ENCODE measurements at places on chromosomes 12 and 14.
A peak's percentile ranks its signal among the peaks of the same experiment; 100 is the strongest.

DNA sequence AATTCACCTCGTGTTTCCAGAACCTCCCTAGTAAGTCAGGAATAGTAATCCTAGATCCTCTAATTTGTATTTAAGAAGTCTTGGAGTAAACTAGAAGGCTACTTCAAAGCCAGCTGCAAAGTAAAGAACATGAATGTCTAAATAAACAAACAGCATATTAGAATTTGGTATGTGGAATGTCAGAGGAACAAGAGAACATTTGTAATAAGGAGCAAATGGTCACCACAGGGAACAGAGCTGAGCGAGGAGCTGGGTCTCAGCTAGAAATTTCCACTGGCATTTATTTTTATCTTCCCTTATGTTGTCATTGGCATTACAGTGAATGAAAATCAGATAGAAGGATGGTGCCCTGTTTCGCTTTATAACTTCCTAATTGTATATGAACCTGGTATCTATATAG is 50.2 kb downstream of the FRMD6 start:
- DNase-seq: no peak

DNA sequence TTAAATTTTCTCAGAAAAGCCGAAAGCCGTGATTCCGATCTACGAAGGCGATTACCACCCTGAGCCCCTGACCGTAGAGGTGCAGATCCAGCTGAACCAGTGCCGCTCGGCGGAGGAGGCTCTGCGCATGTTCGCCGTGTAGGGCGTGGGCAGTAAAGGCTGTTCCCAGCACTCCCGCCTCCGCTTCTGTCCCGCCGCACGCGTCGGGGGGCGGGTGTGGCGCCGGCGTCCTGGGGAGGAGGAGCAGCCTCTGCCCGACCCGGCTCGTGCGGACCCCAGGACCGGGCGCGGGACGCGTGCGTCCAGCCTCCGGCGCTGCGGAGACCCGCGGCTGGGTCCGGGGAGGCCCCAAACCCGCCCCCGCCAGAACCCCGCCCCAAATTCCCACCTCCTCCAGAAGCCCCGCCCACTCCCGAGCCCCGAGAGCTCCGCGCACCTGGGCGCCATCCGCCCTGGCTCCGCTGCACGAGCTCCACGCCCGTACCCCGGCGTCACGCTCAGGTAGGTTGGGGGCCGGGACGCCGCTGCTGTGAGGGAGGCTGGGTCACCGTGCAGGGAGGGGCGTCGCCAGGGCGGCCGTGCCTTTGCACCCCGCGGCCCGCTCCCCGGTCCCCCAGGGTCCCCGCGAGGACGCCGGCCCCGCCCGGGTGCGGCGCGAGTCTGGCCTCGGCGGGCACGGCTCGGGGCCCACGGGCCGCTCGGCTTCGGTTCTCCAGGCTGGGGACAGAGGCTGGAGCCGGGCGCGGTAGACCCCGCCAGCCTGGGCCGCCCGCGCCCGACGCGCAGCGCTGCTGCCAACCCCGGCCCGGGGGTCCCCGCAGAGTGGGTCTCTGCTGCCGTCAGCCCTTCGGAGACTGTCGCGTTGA is at the start of gene B3GNT4:
Gene B3GNT4 (plus strand): TSS at position 409 of the 866 bp plus-strand sequence. CDS start 910 bp downstream, outside the sequence.
- DNase-seq: peak; percentile 63

DNA sequence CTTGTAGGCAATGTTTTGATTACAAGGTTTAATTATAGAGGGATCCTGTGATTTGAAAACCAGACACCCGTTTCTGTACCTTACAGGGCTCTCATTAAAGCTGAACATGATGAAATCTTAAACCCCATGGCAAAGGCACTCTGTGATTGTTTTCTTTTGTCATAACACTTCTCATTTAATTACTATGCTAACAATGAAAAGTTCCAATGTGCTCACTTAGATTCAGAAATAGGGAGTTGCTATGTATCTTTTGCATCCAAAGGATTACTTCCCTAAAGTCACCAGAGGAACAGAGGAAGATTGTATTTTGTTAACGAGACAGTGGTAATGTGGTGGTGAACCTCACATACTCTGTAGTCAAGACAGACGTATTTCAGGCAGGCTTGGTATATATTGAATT is 81.5 kb upstream of the MYF6 start:
- DNase-seq: no peak

- no peak for DNase-seq
Measured at GRCh38 chr14:93120517-93120916, 4.8 kb upstream of the ITPK1 start.

DNA sequence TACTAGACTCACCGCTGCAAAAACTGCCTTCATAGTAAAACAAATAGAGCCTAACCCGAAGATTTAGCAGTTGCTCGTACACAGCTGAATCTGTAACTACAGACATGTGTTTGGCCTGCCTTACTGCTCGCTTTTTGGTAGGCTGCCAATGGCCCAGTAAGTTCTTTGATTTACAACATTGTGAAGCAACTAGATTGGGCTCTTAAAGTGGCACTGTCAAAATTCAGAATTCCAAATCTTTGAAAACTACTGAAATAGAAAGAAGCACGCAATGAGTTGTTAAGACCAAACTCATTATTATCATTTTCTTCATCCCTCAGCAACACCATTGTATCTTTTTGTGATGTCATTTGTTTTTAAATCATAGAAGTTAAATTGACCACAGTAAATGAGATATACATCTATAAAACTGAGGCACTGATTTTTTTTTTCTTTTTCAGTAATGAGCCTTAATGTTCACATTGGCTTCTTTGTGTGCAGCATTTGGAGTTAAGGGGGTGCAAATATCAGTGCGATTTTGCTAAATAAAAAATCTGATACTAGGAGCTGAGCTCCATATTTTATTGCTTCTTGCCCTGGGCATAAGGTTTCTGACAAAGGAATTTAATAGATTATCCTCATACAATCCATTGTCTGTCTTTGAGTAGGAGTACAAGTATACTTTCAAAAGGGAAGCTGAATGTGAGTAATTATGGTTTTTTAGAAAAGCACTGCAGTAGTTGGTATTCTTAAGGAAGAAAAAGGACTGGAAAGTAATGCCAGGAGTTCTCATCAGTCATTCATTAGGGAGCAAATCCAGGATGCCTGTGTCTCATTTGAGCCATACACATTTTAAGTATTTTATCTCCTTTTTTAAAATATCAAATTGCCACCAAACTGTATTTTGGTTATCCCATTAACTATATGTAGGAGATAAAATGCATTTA is 138.5 kb downstream of the KICS2 start:
- peak; percentile 31 for DNase-seq

GRCh38 chr14:81633496-81633895 is 99.8 kb upstream of the SEL1L start:
- no peak for DNase-seq

DNA sequence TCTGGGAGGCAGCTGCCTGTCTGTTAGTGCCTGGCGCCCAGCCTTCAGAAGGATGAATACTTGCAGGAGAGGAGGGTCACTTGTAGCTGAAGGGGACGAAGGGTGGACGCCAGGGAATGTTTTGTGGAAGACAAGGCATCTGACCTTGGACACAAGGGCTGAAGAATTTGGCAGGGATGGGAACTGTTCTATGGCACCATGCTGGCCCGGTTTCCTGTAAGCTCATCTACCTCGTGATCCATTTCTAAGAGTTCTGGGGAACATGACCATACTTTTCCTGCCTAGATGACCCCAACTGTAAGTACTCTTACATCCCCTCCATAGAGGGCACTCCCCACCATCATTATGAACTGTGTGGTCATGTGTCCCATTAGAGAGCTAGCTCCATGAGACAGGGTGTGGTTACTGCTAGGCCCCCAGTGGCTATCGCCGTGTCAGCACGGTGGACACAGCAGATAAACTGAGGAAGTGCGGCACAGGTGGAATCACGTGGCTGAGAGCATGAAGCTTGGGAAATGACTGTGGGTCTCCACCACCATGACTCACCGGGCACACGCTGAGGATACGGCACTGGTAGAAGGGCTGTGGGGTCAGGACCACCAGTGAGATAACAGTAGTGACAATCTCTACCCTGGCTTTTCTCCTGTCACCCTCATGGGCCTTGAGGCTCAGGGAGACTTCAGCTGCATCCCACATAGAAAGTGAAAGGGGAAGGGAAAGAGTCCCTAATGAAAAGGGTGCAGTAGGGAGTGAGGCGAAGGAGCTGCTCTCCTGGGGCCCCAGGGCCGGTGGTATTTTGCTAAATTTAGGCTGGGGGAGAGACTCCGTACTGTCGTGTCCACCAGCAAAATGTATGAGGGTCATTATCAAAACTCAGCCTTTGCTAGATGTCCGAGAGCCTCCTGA is 252.6 kb downstream of the FOXN3 start:
- DNase-seq: no peak

DNA sequence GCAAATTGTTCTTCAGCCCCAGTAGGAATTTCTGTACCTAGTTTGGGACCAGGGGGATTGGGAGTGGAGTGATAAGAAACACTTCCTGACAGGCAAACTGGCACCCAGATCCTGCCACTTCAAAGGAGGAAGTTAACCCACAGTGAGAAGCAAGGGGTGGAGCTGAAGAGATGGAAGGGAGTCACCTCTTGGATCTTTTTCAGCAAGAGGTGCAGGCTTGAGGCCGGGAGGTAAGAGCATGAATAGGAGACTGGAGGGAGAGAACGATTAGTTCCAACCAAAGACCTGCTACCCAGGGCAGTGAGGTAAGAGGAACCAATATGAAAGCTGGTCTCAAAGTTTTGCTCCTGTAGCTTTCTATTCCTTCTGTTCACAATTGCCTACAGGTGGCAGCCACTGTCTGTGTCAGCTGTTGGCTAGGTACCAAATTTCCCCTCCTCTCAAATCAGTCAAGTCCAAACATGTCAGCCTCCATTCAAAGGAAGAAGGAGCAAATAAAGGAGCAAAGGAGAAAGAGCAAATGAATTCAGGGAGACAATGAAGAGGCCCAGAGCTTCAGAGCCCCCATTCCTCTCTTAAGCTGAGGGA is 14.9 kb upstream of the TAC3 start:
- no peak for DNase-seq

GRCh38 chr12:57181561-57182155 is 34.2 kb upstream of the LRP1-AS start:
- DNase-seq: no peak

DNA sequence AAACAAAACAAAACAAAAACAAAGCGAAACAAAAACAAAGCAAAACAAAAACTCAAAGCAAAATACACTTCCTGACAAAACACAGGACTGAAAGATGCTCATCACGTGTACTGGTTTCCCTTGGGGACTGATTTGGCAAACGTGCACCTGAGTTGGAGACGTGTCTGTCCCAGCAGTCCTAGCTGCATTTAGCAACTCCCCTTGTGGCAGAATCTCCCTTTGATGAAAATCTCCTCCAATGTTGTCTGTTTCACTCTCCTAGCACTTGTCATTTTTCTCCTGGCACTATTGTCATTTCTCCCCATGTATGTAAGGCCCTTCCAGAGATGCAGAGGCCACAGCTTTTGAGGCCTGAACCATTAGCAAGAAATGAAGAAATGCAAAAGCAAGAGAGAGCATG is 6.8 kb upstream of the SLC24A4 start:
- DNase-seq: no peak

- no peak for DNase-seq
Measured at GRCh38 chr12:121520119-121520518, 60.7 kb downstream of the KDM2B start.

- DNase-seq: no peak
Measured at GRCh38 chr12:1509413-1510052, 84.8 kb downstream of the FBXL14 start.

DNA sequence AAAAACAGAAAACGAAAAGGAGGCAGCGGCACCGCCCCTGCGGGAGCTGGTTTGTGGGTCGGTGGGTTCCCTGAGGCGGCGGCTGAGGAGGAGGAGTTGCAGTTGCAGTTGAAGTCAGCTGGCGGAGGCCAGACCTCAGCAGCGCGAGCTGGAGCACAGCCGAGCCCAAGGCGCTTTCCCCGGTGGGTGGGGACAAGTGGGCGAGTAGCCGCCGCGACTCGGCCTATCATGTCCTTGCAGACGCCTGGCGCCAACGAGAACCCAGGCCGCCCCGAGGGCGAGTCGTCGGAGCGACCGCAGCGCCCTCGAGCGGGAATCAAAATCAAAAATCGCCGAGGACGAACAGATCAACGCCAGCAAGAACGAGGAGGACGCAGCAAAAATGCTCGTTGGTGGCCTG is 12.7 kb upstream of the CLEC1A start:
- no peak for DNase-seq

- no peak for DNase-seq
Measured at GRCh38 chr12:62865937-62866336, 69.0 kb downstream of the PPM1H start.

DNA sequence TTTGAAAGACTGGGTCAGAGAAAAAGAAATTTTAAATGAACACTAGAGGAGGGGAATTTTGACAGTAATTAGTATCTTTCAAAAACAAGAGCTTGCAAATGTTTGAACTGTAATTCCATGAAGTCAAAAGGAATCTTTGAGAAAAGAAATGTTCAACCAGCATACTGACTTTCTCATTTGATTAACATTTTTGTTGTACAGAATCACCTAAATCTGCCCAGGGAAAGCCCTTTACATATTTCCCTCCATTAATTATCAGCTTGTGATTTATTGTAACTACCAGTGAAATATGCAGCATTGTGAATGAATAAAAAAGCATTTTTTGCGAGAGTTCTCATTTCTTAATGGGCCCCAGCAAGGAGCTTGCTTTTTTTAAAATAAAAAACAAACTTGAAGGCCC is 61.2 kb upstream of the CCDC91 start:
- DNase-seq: no peak

- no peak for DNase-seq
Measured at GRCh38 chr12:14431975-14432374, 66.5 kb downstream of the ATF7IP start.

DNA sequence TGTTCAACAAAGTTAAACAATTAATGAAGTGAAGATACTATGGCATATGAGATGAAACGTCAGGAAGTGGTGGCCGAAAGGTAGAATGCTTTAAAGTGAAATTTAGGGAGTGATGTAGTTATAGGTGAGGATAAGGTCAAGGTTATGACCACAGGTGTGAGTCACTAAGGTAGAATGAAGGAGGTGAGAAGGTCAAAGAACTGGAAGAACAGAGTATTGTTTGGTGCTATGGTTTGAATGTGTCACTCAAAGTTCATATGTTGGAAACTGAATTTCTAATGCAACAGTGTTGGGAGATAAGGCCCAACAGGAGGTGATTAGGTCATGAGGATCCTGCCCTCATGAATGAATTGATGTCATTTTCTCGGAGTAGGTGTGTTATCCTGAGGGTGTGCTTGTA is 293.6 kb downstream of the NELL2 start:
- no peak for DNase-seq

DNA sequence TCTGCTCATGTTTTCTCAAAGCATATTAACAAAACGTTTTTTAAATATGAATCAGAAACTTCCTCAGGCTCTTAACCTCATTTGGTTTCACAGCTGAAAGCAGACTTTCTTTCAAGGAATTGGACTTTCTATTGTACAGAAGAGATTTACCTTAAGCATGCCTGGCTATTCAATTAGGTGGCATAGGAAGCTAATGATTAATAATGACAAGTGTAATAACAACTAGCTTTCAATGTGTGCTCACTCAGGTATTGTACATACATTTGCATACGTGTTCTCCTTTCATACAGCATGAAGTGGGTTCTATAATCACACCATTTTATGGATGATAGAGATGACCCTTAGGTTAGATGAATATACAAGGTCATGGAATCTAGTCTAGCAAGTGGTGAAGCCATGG is 115.7 kb downstream of the ANO6 start:
- DNase-seq: no peak

DNA sequence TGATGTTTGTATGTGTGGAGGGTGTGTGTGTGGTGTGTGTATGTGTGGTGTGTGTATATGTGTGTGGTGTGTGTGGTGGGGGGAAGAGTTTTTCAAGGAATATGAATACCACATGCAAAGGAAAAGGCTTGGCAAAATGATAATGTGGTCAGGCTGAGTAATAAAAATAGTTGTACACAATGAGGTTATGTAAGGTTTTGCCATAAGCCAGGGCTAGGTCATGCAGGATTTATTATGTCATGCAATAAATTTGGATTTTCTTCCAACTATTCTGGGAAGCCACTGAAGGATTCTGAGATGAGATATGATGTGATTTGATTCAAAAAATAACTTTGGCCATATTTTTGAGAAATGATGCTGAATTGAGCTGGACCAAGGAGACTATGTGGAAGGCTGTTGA is 1191.6 kb upstream of the SEL1L start:
- no peak for DNase-seq

Data from RCC 7860 (cell line).